ENCODE measurements at places on chromosomes 2 and 18.

DNA sequence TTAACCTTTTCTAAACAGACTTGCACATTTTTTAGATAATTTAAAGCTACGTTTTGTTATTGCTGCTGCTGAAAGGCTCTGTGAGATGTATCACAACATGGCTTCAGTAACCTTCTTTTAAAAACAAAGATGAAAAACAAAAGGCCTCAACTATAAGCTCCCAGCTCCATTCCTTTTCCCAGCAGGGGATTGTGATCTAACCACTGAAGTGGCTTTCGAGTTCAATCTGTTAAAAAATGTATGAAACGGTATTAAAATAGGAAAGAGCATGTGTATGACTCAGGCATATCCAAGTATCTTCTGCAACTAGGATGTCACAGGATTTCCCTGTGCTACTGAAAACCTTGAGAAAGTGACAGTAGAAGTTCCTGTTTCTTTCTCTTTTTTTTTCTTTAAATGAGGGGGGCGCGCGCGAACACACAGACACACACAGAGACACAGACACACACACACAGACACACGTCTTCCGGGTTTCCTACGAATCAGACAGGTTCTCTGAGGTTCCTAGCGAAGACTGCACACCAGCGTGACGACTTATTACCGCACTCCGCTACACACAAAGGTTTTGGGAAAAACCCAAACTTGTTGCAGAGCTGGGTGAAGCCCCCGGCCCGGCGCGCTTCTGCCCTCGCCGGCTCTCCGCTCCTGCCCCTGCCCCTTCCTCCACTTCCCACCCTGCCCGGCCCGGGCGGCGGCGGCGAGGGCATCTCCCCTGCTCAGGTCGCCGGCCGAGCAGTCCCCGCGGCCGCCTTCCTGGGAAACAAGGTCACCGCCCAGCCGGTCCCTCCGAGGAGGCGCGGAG is 86.8 kb downstream of the RBMS1 start:
- peak; percentile 87 for DNase-seq

GRCh38 chr2:173823543-173823939 is 141.6 kb downstream of the SP3 start:
- no peak for DNase-seq

- no peak for DNase-seq
These were observed 25.4 kb downstream of the HDAC4 start for GRCh38 chr2:239375278-239376061.

DNA sequence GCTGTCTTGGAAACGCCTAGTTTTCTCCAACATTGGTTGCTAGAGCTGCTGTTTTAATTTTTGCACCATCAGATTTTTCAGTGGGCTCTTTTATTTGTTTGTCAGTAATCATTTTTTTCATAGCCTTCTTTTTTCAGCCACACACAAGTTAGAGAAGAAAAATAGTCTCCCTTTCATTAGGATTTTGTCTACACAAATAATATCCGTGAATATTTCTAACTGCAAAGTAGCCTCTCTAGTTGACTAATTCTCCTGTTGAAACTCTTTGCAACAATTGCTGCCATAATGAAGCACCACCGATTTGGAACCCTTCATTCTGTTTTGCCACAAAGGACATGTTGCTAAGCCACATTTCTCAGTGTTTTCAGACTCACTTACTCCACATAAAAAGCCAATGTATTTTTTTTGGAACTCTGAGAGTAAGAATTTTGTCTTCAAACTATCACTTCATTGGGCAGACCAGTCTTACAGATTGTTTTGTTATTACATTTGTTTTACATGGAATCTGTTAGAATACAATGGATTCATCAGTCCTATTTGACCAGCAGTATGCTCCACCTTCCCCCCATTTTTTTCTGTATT is 9.6 kb downstream of the KCNJ3 start:
- DNase-seq: no peak

GRCh38 chr2:37263839-37264238 is 32.4 kb downstream of the NDUFAF7 start:
- no peak for DNase-seq

GRCh38 chr2:35821675-35822074 is 533.9 kb upstream of the CRIM1 start:
- no peak for DNase-seq

- no peak for DNase-seq
These were observed 80.9 kb downstream of the SMC6 start for GRCh38 chr2:17672583-17673317.

GRCh38 chr18:56067969-56068671 is 480.1 kb upstream of the TCF4 start:
- DNase-seq: no peak

- no peak for DNase-seq
These were observed 79.0 kb downstream of the ZCCHC2 start for GRCh38 chr18:62601871-62602270.

GRCh38 chr18:39604836-39605235 is 2039.2 kb upstream of the CELF4 start:
- no peak for DNase-seq

DNA sequence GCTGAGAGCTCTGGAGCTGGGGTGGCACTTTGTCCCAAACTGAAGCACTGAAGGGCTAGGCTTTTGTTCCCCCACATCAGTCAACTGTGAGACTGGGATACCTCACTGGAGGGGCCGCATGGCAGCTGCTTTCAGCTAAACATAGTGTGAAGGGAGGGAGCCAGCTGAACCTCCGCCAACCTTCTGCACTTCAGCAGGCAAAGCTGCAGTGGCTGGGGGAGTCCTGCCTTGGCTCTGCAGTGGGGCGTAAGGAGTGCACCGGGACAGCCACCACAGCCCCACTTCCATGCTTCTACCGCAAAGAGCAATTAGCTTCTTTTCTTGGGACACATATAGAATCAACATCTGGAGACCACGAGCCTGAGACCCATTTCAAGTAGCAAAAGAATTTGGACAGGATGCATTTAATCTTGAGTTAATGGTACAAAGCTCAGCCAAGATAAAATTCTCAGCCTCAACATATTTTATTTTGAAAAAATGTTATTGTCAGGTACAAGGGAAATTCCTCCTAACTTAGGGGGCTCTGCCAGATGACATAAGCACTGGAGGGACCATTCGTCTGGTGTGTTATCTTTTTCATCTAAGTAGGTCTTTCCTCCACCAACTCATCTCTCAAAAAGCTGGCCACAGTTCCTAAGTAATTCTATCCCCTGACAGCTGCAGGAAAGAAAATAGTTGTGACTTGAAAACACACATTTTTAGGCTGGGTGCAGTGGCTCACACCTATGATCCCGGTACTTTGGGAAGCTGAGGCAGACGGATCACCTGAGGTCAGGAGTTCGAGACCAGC is 25.6 kb upstream of the MYCN start:
- no peak for DNase-seq

GRCh38 chr2:170365686-170366085 is 187.7 kb downstream of the MYO3B start:
- DNase-seq: no peak

DNA sequence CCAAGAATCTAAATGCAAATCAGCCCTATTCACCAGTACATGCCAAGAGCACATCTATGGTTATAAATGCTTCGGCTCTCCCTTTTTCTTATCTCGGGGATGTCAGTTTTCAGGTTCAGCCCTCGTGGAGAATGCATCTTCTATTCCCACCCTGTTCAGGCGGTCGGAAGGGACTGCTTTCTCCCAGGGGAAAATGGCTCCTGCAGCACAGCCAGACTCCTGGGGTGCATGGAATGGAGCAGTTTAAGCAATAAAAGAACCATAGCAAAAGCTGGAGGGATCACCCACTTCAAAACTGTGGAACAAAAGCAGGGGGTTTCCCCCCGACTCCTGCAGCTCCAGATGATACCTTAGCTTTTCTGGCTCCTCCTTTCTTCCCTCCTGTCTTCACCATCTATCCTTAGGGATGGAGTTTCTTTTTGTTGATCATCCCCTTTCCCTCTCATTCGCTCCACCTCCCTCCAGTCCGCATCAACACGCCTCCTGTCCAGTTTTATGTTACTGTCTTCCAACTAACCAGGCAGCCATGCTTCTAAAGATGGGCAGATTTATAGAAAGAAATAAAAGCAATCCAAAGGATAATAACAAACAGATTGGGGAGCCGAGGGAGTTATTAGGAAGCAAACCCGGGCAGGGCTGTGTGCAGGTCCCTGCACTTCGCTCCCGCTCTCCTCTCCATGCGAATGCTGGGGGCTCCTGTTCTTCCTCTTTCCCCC is 356.2 kb upstream of the SMIM21 start:
- DNase-seq: no peak

DNA sequence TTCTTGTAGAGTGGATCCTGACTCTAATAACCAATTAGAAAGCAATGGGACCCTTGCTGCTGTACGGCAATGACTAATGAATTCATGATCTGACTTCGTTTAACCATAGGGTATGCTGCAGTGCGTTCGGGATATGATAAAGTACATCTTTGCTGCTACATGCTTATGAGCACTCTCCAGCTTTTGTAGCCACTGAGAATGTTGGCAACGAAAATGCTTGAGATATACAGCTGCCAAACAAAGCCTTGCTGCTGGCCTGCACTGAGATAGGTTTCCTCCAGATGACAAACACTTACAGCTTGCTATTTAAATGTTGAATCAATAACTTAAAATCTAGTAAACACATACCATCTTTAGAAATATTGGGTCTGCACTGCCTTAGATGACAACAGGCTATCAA is 372.4 kb upstream of the SLC8A1 start:
- DNase-seq: no peak

- no peak for DNase-seq
These were observed 91.2 kb downstream of the TAF4B start for GRCh38 chr18:26317398-26317797.

DNA sequence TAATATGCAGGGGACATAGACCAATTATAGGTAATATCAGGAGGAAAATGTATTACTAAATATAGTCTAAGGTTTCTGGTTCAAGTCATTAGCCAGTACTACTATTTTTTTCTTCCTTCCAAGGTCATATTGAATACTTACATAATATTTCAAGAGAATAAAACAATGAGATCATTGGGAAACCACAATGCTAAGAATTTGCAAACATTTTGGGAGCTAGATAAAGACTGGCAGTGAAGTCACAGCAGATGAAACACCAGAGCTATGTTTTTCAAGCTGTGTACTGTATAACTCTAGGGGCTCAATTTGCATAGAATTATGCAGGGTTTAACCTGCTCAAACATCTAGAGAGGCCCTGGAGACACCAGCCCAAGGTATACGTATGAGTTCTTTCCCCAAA is 80.5 kb upstream of the KCNH7 start:
- DNase-seq: no peak

DNA sequence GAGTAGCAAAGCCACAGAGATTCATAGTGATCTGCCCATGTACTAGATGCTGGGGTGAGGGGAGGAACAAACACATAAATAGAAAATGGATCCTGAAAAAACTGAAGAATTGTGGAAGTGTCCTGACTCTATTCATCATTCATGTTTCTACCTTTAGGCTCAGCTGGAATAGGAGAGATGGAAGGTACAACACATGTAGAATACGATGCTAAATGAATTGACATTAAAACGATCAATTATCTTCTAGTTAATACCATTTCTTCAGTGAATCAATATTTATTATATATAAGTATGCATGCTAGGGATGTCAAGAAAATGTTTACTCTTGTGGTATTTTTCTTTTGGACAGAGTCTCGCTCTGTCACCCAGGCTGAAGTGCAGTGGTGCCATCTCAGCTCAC is 159.1 kb downstream of the IRS1 start:
- no peak for DNase-seq

- DNase-seq: no peak
These were observed 104.9 kb downstream of the FAM210A start for GRCh38 chr18:13621446-13621849.

- DNase-seq: no peak
These were observed 60.9 kb downstream of the RFTN2 start for GRCh38 chr2:197614532-197614931.

DNA sequence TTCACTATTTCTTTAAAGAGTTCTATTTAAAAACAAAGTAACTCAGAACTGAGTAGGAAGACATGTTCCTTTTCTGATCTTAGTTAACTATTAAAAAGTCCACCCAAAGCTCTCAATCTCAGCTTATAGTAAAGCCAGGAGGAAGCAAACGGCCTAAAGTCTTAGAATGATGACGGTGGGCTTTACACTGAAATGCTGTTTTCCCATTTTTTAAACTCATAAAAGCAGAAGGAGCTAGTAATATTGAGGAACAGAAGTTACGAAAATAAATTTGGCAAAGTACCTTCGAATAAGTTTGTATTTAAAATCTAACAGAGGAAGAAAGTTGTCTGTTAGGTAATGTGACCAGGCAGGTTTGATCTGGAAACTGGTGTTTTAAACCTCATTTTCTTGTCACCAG is 111.1 kb downstream of the ZNF532 start:
- DNase-seq: no peak

- no peak for DNase-seq
These were observed at the start of gene MOGAT1 for GRCh38 chr2:222671259-222672067. TSS of gene MOGAT1 (plus strand) at chr2:222671658. CDS start at chr2:222671786, 128 bp downstream.

DNA sequence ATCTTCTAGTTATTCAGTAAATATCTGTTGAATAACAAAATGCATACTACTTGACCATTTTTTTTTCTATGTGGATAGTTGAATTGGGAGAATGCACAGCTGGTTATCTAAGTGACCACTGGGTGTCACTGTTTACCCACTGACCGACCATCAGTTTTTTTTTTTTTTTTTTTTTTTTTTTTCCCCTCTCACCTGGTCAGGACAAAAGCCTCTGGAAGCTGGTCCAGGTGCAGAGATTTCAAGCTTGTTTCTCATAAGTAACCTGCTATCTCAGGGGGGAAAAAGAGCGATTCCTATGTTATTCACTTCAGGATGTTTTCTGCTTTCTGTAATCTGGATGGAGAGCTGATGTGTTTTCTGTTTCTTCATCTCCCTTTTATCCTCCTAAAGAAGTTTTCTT is 256.0 kb downstream of the DCDC2C start:
- DNase-seq: no peak

- no peak for DNase-seq
These were observed 539.4 kb downstream of the RIT2 start for GRCh38 chr18:42576124-42576523.

DNA sequence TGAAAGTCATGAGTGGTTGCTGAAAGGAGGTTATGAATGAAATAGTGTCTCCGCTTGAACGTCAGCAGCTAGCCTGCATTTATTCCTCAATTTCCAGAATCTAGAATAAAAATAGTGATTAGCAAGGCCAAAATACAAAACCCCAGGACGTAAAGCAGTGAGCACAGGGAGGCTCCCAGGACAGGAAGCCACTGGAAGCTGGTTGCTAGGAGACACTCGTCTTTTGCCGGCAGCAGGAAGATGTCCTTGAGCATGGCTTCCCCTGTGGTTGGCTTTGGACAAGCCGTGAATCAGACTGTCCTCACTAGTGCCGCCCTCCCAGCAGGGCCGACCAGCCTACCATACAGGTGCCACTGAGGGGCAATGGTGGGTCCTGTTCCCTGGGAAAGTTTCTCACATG is 374.4 kb downstream of the MTX2 start:
- DNase-seq: no peak

GRCh38 chr2:217941886-217942728 is 60.7 kb downstream of the TNS1 start:
- no peak for DNase-seq

DNA sequence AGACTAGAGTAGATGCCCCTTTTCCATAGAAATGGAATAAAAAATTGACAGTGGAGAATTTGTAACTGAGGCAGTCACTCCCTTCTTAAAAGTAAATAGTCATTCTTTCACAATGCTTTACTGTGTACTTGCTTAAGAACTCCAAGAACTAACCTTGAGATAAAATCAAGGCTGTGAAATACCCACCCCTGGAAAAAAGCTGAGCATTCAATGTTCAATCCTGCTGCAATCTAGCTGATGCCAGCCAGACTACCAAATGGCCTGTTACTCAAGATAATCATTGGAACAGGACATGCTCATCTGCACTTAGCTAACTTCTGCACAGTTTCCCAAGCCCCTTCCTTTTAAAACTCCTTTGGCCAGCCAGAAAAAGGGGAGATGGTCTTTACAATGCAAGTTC is 367.4 kb upstream of the GULP1 start:
- no peak for DNase-seq
